ENCODE measurements at places on chromosomes 6 and 20.

GRCh38 chr20:51486197-51487005 is 56.1 kb downstream of the NFATC2 start:
- DNase-seq, result no peak

GRCh38 chr6:157456524-157456829 is 75.5 kb downstream of the ZDHHC14 start:
- DNase-seq, result no peak

DNA sequence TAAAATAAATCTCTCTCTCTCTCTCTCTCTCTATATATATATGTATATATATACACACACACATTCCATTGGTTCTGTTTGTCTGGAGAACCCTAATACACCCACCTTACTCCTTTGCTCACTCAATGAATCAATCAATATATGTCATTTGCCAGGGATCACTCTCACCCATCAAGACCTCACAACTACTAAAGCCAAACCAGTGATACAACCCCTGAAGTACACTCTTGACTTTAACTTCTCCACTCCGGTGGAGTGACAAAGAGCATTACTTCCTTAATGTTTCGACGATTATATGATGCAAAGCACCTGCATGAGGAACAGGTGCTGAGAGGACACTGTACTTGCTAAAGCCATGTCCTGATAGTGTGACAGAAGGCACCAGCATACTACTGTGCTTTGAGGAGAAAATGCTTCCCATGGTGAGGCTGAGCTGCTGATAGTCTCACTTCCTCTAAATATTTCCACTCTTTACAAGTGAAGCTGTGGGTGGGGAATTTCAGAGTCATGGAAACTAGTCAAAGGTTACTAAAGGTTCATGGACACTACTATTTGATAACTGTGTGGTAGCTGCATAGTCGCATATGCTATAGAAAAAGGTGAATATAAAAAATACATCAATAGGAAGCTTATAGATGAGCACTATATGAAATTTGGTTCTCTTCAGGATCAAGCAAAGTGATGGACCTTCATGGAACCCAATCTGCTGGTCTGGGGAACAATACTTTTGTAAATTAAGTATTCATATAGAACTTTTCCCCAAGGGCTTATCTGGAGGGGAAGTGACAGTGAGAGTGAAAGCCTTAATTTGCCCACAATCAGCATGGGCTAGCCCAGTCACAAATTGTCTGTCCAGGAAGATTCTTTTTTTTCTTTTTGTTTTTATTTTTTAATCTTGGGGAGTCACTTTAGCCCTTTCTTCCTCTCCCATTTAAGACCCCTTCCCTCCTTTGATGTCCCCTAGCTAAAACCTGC is 141.9 kb upstream of the NEDD9 start:
- peak; percentile 96 for DNase-seq

GRCh38 chr6:157099912-157100593 is 223.3 kb downstream of the TMEM242 start:
- peak; percentile 80 for DNase-seq

- no peak for DNase-seq
Measured at GRCh38 chr6:26366504-26366903, 1.5 kb downstream of the BTN3A2 start.

- no peak for DNase-seq
Measured at GRCh38 chr20:40148886-40149285, 540.1 kb downstream of the MAFB start.

Measured in suppressor macrophage treated with lipopolysaccharide for 1 hour (primary cell).